IMR-90 (cell line): ENCODE measurements at places on chromosomes 6 and 20. TPM values are rescaled to one million over a fixed set of nuclear protein-coding genes. Genes with fewer than 3 reads are reported as not detected.

- no peaks in the 10 kb centered on the region for H3K27me3 ChIP-seq
- no peak overlapping the region for H3K4me3 ChIP-seq
- H3K27ac ChIP-seq: no peak overlapping the region
Measured at GRCh38 chr6:118659513-118660217, 8.3 kb upstream of the CEP85L start.

DDO gene
- polyA plus RNA-seq: 0.13 and 0.15 TPM in 2 replicates

GRCh38 chr20:45206725-45207124 is at the start of gene SEMG1:
Gene SEMG1, plus strand, starts transcription at chr20:45207033. Its CDS starts 21 bp downstream, at chr20:45207054.
- H3K27ac ChIP-seq: no peak within 1 kb of the TSS
- no peak for DNase-seq
- H3K36me3 ChIP-seq: no peaks in the 10 kb centered on the region
- H3K4me1 ChIP-seq: no peaks in the 10 kb centered on the region
- no peaks in the 10 kb centered on the region; the same call in 1 of the 2 replicates for H3K27me3 ChIP-seq

SULF2 gene
- 0.55 and 0.77 TPM in 2 replicates for polyA plus RNA-seq

ETV7 gene
- polyA plus RNA-seq: 0.17 and 0.19 TPM in 2 replicates

DNA sequence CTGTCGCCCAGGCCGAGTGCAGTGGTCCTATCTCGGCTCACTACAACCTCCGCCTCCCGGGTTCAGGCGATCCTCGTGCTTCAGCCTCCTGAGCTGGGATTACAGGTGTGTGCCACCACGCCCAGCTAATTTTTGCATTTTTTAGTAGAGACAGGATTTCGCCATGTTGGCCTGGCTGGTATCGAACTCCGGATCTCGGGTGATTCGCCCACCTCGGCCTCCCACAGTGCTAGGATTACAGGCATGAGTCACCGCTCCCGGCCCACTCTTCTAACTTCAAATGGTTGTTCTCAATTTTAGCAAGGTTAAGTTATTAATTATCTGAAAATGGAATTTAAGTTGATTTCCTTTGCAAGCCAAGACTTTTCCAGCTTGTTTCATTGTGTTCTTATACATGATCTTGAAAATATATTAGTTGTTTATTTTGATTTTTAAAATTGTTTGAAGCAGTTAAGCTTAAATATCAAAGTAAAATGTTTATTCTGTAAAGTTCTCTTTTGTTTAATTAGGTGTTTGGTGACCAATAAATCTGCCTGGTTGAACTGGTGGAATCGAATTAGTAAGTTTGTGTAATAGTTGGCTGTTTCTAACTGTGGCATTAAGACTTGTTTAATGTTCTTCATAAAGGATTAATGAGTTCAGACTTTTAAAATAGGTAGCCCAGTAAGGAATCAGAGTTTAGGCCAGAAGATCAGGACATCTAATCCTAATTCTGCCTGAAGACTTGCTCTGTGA is 2.3 kb downstream of the PM20D2 start:
- H3K4me3 ChIP-seq: no peak overlapping the region
- H3K27ac ChIP-seq: no peak overlapping the region
- no peaks in the 10 kb centered on the region for H3K27me3 ChIP-seq
- H3K36me3 ChIP-seq: no peaks in the 10 kb centered on the region
- peaks cover 3% of the 10 kb centered on the region; the same call in 1 of the 2 replicates for H3K4me1 ChIP-seq

DNA sequence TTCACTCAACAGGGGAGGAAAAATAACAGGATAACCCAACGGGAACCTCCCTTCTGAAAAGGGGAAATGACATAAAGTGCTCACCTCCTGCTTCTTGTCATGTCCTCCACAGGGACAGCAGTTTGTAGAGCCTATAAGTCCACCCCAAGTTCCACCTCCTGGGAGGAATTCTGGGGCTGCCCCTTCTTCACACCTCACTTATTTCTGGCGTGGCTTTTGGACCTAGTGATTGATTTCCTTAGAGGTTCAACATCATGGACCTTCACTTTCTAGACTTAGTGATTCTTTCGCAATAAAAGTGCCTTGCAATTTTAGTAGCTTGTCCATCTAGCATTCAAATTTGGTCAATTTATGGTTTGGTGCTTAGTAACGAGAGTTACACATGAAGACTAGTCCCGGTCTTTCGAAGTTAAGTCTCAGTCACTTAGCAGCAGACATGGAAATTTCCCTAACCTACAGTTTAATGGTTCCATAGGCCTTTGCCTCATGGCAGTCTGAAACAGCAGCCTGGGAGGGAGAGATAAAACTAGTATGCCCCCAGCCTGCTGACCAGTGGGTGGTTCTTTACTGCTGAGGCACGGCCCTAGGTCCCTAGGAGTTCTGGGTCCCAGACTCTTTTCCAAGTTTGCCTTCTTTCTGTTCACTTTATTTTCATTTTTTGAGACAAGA is 59.2 kb upstream of the CDKAL1 start:
- DNase-seq: no peak
- no peaks in the 10 kb centered on the region for H3K4me1 ChIP-seq
- no peaks in the 10 kb centered on the region for H3K27me3 ChIP-seq
- H3K27ac ChIP-seq: no peak overlapping the region
- peaks cover 4% of the 10 kb centered on the region; the same call in 1 of the 2 replicates for H3K36me3 ChIP-seq

GRCh38 chr6:108689272-108690161 is 128.8 kb downstream of the FOXO3 start:
- H3K27me3 ChIP-seq: no peaks in the 10 kb centered on the region
- H3K4me1 ChIP-seq: peaks cover 31% of the 10 kb centered on the region
- H3K36me3 ChIP-seq: peaks cover 6% of the 10 kb centered on the region
- DNase-seq: peak; percentile 94
- H3K27ac ChIP-seq: peak overlapping the region; percentile 6; the same call in 1 of the 2 replicates
- no peak overlapping the region for H3K4me3 ChIP-seq
